ENCODE measurements at places on chromosomes 16 and 17. TPM values are rescaled to one million over a fixed set of nuclear protein-coding genes. Genes with fewer than 3 reads are reported as not detected.

Gene SMPD3
- total RNA-seq = 0.89 TPM

Gene EPN3
- total RNA-seq = not detected

Gene FA2H
- not detected for total RNA-seq

Gene AANAT
- not detected for total RNA-seq

Gene OTOP3
- total RNA-seq = not detected

Gene CDH5
- not detected for total RNA-seq

Gene PTX4
- total RNA-seq = not detected

Gene C17orf50
- total RNA-seq = not detected

Gene DHX40
- total RNA-seq = 62.6 TPM

Gene PRSS53
- total RNA-seq = 3.5 TPM

Gene TNFRSF17
- not detected for total RNA-seq

Gene MYO1D
- total RNA-seq = 6.4 TPM

Gene ETV4
- not detected for total RNA-seq

Gene EXOC3L1
- not detected for total RNA-seq

Gene MPO
- total RNA-seq = 0.77 TPM

Gene ITGAX
- total RNA-seq = 6.0 TPM

All from CD4-positive, alpha-beta T cell (primary cell).